MG63 (cell line): ENCODE measurements at places on chromosomes 3 and 15. TPM values are rescaled to one million over a fixed set of nuclear protein-coding genes. Genes with fewer than 3 reads are reported as not detected.

Gene SLC9C1
- total RNA-seq = not detected in 2 replicates

Gene UBA3
- total RNA-seq = 47.2 and 47.4 TPM in 2 replicates

DNA sequence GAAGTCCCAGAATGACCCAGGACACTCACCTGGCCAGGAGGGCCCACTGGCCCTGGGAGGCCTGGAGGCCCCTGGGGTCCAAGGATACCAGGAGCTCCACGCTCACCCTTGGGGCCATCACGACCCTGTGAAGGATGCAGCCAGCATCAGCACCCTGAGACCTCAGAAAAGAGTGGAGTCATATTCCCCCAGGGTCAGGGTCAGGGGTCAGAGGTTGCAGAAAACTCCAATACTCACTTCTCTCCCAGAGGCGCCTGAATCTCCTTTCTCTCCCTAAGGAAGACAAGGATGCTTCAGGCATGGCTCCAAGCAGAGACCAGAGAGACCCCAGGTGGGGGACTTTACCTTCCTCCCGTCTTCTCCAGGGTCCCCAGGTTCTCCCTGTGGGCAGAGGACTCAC, 13.1 kb upstream of the UCN2 start:
- no peak for DNase-seq

- DNase-seq = no peak
Observed at GRCh38 chr3:183587336-183587735, 31.8 kb upstream of the KLHL6 start.

- peak; percentile 32 for DNase-seq
Observed at GRCh38 chr15:46576646-46577395, 942.0 kb downstream of the SQOR start.

GRCh38 chr3:100777271-100777670, 68.0 kb downstream of the TFG start:
- no peak for DNase-seq

- DNase-seq = no peak
Observed at GRCh38 chr3:41467481-41467880, 268.2 kb downstream of the CTNNB1 start.

- DNase-seq = no peak
Observed at GRCh38 chr3:112136959-112137693, 4.1 kb upstream of the GCSAM start.

DNA sequence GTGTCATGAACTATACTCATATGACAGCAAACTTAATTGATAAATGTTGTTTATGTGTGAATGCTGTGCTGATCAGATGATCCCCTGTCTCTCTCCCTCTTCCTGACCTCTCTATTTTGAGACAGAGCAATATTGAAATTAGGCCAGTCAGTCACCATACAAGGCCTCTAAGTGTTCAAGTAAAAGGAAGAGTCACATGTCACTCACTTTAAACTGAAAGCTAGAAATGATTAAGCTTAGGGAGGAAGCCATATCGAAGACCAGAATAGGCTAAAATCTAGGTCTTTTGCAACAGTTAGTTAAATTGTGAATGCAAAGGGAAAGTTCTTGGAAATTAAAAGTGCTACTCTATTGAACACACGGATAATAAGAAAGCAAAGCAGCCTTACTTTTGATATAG, 498.6 kb downstream of the ZPLD1 start:
- DNase-seq = no peak

- no peak for DNase-seq
Observed at GRCh38 chr3:4938281-4938982, 40.8 kb upstream of the BHLHE40 start.

DNA sequence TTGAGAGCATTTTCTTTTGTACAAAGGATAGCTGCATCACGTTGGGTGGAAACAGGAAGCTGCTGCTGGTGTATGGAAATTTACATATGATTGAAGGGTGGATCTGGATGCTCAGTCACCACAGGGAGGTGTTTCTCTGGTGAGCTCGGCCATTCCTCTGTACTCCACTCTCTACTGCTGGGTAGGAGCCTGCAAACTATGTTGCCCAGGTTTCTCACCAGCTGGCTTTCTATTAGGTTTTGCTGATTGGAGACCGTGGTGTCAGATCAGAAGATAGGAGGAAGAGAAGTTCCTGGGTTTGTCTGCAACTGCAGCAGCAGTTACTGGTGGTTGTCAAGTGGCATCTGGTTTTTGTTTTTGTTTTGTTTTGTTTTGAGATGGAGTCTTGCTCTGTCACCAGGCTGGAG, 61.7 kb downstream of the TAMM41 start:
- DNase-seq = no peak

Gene TMEM42
- total RNA-seq = 0.69 and 1.5 TPM in 2 replicates
